Endodermal cell (in vitro differentiated cells): ENCODE measurements at places on chromosomes 3 and 15.
A peak's percentile ranks its signal among the peaks of the same experiment; 100 is the strongest.

DNA sequence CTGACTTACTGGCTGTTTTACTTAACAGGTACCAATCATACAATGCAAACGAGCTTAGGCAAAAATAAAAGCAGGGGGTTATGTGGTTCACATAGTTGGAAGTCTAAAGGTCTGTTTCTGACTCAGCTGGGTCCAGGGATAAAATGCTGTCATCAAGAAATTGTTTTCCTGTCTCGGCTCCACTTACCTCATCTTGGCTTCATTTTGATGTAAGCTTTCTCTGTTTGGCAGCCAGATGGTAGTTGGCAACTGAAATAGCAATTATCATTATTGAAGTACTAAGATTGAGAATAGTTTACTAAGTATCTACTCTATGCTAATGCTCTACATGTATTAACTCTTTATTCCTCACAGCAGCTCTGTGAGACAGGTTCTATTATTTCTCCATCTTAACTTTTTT lies 36.8 kb upstream of the CNTN3 start:
- DNase-seq, result no peak

DNA sequence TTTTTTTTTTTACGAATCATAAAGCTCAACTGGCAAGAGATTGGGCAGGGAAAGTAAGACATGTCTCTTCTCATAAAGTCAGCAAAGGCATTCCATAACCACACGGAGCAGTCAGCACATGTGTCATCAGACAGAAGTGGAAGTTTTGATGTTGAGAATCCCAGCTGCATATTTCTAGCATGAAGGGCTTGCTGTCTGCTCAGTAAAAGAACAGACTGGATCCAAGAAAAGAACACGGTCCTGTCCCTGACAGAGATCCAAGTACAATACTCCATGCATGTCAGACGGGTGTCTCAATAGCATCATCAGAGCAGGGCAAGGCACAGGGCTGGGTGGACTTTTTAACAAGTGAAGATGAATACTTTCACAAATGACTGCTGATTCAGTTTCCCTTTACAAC lies 38.2 kb downstream of the ABI3BP start:
- DNase-seq, result no peak

GRCh38 chr3:146861262-146861661 lies 256.1 kb upstream of the PLSCR5 start:
- DNase-seq, result no peak

- no peak for DNase-seq
Measured at GRCh38 chr15:28051955-28052633, 47.0 kb downstream of the OCA2 start.

GRCh38 chr3:53837331-53837730 lies 8.9 kb downstream of the CHDH start:
- no peak for DNase-seq

GRCh38 chr15:90598031-90598577 lies 68.4 kb downstream of the CRTC3 start:
- DNase-seq, result peak; percentile 79

DNA sequence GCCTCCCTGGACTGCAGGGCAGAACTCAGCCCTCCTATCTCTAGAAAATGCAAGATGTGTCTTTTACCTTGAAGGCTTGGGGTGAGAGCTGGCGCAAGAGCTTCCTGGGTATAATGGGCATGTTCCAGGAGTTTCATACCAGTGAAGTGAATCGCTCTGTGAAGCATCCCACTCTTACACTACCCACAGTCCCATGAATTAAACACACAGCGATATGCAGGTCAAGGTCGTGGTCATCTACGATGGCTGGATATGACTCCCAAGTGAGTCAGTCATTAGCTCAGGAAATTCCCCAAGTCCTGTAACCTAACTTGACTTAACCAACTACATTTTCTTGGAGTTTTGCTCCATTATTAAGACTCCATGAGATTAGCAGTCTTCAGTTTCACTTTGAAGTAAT lies 439.7 kb downstream of the NTRK3 start:
- DNase-seq, result no peak

- no peak for DNase-seq
Measured at GRCh38 chr3:99506-99905, 97.1 kb upstream of the CHL1 start.

DNA sequence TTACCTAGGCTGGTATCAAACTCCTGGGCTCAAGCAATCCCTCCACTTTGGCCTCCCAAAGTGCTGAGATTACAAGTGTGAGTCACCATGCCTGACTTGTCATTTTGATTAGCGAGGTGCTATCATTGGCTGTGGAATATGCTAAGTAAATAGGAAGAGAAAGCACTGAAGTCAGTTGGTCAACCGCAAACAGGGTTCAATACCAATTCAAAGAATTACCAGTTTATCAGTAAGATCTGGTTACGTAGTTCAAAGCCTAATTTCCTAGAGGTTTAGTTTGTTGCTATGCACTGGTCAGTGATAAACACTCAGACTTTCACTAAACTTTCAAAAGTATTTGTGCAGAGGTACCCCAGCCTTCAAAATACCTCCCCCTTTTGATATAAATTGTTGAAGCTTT lies 29.5 kb downstream of the GLB1 start:
- peak; percentile 29 for DNase-seq

GRCh38 chr3:98497381-98497780 lies at the start of gene OR5K2:
OR5K2 (plus strand) TSS chr3:98497681; CDS start chr3:98497681, 0 bp downstream.
- DNase-seq, result no peak

DNA sequence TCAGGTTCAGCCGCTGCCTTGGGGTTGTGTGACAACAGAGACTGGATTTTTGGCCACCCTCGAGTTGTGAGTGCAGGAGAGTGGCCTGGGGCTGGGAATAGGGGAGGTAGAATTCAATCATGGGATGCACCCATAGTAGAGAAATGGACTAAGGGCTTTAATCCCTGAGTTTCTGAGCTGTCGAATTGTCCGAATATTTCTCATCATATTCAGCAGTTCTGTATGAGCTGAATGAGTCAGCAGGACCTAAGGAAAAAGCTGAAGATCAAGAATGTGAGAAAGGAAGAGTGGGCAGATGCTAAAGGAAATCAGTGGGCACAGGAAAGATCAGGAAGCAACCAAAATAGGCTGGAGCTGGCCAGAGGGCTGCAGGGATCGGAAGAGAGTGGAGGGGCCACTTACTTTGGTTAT lies 44.4 kb upstream of the SACM1L start:
- DNase-seq, result no peak

DNA sequence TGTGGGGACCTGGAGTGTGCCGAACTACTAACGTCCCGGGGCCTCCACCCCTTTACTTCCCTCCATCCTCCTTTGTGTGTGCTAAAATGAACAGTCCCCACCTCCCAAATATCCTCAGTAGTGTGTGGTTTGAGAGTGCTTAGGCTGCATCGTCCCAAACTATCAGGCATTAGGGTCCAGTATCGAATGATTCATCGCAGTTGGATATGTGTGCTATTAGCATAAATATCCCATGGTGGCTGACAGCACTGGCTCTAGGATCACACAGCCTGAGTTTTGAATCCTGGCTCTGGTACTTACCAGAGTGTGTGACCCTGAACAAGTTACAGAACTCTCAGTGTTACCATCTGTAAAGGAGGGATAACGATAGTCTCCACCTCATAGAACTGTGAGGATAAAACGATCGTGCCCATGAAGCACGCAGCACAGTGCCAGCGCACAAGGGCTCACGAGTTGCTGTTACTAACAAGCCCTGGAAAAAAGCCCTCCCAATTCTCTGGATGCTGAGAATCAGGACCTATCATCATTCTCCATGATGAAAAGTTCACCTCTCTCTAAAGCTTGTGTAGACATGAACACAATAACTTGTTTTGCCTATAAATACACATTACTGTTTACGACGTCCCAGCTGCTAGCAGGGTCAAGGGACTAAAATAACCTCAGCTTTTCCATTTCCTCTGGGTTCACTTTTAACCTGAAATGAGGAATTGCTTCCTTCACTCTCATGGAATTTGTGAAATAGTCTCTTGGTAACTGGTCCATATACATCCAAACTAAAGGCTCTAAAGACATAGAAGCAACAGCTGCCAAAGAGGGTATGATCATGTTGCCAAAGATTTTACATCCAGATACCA lies 51.0 kb downstream of the VGLL4 start:
- peak; percentile 40 for DNase-seq

- peak; percentile 94 for DNase-seq
Measured at GRCh38 chr15:42457445-42458442, 33.2 kb downstream of the ZNF106 start.

DNA sequence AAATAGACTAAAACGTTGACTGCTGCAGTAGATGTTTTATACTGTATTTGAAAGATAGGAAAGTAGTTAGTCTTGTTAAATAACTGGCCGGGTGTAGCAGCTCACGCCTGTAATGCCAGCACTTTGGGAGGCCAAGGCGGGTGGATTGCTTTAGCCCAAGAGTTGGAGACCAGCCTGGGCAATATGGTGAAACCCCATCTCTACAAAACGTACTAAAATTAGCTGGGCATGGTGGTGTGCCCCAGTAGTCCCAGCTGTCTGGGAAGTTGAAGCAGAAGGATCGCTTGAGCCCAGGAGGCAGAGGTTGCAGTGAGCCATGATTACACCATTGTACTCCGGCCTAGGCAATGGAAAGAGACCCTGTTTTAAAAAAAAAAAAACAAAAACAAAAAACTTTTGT lies 60.5 kb upstream of the ULK4 start:
- DNase-seq, result no peak

DNA sequence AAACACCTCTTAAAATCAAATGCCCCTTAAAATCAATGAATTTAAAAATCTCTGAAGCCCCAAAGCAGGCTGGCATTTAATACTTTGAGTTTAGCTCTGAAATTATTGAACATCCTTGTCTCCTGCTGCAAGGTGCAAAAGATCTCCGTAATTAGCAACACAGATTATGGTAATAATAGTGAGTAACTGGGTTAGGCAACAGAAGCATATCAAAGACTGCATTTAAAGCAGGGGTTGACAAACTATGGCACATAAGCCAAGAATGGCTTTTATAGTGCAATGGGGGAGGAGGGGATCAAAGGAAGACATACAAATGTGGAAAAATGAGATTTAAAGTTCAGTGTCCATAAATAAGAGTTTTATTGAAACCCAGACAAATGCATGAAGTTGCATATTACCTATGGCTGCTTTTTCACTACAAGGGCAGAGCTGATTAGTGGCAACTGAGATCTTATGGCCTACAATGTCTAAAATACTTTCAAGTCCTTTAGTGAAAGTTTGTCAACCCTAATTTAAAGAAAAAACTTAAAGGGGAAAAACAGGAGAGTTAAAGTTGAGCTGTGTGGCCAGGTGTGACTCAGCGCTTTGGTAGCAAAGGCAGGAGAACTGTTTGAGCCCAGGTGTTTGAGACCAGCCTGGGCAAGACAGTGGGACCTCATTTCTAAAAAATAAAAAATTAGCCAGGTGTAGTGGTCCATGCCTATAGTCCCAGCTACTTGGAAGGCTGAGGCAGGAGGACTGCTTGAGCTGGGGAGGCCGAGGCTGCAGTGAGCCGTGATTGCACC lies 157.6 kb downstream of the TBL1XR1 start:
- DNase-seq, result no peak

GRCh38 chr3:50271314-50271936 lies 2.5 kb downstream of the SEMA3B start:
- DNase-seq, result no peak

DNA sequence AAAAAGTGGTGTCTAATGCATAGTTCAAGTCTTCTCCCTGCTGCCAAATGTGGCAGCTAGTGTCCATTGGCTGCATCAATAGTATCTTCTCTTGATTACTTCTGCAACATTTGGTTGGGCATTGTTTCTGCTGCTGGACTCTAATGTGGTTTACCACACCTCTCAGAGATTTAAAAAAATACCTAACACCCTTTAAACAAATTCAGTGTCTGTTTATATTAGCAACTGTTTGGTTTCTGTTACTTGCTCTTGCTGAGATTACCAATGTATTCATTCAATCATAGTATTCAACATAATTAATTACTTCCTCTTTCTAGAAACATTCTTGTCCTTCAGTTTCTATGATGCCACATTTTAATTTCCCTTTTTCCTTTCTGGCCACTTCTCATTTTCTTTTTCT lies 20.3 kb upstream of the NECTIN3 start:
- DNase-seq, result no peak

DNA sequence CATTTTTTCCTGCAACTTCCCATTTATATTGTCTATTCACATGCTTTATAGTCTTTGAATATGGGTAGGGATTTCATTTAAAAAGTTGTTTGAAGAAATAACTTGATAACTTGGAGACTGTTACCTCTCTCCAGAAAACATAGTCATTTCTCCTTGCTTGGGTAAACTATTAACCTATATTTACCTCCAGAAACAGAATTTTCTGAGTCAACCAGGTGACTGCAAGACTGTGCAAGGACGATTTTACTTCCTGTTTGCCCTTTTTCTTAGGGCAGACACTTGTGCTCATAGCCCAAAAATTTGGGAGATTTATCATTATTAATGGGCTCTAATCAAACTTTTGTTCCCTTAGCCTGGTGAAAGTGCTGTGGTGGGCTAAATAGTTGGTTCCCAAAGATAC lies 14.3 kb upstream of the MOBP start:
- no peak for DNase-seq

GRCh38 chr15:47705281-47705997 lies 11.9 kb upstream of the SEMA6D start:
- DNase-seq, result no peak

DNA sequence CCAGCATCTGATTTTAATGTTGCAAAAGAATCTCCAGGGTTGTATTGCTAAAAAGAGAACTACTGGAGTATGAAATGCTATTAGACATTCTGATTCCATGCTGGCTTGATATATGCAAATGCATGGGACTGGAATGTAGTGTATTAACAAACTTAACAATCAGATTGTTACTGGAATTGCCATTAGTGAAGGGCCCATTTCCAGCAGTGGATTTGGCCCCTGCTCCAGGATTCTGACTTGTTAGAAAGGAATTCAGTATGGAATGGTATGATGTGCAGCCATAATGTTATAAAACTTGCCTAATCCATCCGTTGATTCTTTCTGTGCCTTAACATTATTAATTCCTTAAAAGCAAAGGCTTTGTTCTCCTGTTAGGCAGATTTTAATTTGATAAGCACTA lies 7.9 kb downstream of the ARRDC4 start:
- no peak for DNase-seq

GRCh38 chr3:166085164-166085856 lies 248.1 kb upstream of the BCHE start:
- DNase-seq, result no peak

DNA sequence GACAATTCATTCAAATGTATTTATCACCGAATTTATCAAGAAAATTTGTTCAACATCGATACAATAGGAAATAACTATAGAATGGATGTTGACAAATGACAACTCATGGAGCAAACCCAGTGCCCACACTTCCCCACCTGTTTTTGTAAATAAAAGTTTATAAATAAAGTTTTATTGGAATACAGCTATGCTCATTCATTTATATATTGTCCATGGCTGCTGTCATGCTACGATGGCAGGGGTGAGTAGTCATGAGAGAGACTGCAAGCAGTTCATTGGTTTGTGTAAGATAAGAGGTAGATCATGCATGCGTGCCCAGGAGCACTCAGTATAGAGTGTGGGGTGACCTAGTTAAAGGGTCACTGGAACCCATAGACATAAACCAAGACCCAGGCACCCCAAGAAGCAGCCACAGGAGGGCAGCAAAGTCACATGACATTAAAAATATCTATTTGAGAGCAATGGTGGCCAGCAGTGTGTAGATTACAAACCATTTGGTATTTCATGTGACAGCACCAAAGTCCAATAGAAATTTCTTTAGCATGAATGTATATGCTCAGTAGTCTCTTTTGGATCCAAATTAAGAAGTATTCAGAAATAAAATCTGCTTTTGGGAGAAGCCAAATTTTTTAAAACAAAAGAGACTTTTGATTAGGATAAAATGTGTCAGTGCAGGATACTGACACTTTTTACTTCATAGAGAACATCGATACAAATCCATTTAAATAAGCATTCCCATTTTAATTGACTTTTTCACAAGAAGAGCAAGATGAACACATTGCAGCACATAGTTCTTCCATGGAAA lies 794.8 kb downstream of the MCTP2 start:
- DNase-seq, result peak; percentile 89

- DNase-seq, result peak; percentile 81
Measured at GRCh38 chr3:146222204-146223046, 28.5 kb downstream of the PLSCR4 start.
